NCI-H748 treated with DMSO at 0.1 percent for 48 hours (cell line): ENCODE measurements at places on chromosomes 3 and 15.

GRCh38 chr3:79019137-79019923, 748.5 kb downstream of the ROBO1 start:
- peak; percentile 68 for DNase-seq

GRCh38 chr3:37773911-37774310, 87.8 kb upstream of the CTDSPL start:
- no peak for DNase-seq

DNA sequence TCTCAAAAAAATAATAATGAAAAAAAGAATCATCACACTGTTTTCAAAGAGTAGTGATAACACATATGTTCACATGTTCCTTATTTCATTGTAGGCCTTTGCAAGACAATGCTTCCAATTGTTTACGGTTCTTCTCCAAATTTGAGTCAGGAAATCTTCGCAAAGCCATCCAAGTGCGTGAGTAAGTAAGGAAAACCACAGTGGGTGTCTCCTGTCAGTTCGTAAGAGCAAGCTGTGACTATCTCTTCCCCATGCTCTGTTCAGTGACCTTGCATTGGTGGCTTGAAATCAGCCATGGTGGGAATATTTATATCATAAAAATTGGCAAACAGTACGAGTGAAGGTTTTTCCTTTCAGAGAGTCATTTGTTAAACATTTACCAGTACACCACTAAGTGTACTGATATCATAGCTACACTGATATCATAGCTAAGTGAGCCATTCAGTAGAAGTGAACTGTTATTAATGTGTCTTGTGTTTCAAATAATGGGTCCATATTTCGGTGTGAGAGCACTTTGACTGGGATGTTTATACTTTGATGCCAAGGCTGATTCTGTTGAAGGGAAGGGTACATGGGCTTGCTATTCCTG, 187.3 kb downstream of the AGBL1 start:
- DNase-seq, result no peak

DNA sequence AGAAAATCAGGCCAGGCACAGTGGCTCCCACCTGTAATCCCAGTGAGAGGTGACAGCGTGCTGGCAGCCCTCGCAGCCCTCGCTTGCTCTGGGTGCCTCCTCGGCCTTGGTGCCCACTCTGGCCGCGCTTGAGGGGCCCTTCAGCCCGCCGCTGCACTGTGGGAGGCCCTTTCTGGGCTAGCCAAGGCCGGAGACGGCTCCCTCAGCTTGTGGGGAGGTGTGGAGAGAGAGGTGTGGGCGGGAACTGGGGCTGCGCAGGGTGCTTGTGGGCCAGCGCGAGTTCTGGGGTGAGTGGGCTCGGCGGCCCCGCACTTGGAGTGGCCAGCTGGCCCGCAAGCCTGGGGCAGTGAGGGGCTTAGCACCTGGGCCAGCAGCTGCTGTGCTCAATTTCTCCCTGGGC, 252.6 kb downstream of the FOXP1 start:
- no peak for DNase-seq

- no peak for DNase-seq
Observed at GRCh38 chr15:79378394-79379109, 53.6 kb upstream of the MINAR1 start.

DNA sequence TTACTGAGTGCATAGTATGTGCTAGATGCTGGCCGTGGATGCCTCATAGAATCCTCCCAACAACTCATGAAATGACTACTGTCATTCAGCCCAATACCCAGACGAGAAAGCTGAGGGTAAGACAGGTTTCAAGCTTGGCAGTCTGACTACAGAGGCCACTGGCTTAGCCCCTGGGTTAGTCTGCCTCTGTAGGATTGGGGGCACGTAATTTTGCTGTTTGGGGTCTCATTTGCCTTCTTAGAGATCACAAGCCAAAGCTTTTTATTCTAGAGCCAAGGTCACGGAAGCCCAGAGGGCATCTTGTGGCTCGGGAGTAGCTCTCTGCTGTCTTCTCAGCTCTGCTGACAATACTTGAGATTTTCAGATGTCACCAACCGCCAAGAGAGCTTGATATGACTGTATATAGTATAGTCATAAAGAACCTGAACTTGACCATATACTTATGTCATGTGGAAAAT, 1.0 kb upstream of the CCR5 start:
- no peak for DNase-seq

DNA sequence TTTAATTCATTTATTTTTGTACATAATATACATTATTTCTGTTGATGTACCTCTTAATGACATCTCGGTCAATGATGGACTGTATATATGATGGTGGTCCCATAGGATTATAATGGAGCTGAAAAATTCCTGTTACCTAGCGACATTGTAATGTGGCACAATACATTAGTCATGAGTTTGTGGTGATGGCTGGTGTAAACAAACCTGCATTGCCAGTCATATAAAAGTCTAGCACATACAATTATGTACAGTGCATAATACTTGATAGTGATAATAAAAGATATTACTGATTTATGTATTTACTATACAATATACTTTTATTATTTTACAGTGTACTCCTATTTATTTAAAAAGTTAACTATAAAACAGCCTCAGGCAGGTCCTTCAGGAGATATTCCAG, 15.1 kb downstream of the TTC14 start:
- no peak for DNase-seq

- DNase-seq, result no peak
Observed at GRCh38 chr15:77564938-77565337, 67.8 kb downstream of the LINGO1 start.

DNA sequence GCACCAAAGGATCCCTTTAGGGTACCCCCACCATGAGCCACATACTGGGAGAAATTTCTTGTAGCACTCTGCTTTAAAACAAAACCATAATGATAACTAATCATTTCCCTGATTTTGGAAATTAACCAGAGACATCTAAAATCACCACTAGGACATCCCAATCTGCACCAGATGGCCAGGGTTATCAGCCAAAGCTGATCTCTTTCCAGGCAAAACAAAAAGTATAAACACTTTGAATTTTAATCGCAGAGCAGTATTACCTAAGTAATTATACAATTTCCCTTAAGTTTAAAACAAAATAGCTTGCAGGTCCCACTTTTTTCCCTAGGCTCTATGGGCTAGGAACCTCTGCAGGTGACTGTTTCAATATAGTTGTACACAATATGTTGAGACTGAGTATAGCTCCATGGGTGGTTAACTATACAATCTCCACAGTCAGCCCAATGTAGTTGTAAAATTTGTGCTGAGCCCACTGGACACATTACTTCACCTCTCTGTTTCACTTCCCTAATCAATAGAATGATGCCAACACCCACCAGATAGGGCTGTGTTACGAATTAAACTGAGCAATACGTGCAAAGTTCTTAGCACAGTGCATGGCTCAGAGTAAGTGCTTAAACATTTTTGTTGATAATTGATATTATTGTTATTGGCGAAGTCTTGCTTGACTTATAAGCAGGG, 629 bp upstream of the NOX5 start:
- DNase-seq, result no peak

- no peak for DNase-seq
Observed at GRCh38 chr3:181725830-181726229, 14.1 kb downstream of the SOX2 start.

- DNase-seq, result peak; percentile 29
Observed at GRCh38 chr15:48330855-48331795, at the start of gene DUT. TSS of gene DUT (plus strand) at chr15:48331429. CDS start at chr15:48331516, 87 bp downstream.

DNA sequence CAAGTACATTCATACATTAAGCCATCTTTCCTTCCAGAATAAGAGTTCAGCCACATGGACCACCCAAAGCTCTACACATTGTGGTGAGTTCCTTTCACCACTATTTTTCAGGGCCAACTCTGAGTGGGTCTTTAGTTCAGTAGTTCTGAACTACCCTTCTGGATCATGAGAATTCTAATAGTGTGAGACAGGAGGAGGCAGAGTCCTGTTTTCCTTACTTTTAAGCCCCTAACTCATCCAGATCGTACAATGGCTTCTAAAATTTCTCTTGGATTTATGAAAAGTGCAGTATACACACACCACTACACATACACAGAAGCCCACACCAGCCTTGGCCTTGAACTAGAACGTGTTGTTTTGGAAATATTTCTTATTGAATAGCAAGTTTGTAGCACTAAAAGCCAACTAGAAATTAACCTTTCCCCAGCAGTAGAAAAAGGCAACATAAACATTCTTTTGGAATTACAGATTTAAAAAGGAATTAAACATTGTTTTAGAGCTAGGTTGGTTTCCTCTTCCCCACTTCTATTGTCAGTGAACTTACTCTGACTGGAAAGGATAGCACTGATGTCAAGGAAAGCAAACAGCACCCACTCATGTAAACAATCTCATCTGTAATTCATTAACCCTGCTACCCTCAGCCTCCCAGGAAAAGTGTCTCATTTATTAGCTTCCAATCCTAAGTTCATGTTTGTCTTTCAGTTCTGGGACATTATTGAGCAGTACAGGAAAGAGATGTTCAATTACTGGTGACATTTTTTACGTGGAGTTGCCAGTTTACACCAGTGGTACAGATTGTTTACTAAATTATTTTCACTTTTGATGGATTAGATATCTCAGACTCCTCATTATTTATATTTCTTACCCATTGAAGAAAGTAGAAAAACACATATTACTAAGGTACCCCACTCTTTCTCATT, 95.7 kb upstream of the AGTR1 start:
- DNase-seq, result no peak

DNA sequence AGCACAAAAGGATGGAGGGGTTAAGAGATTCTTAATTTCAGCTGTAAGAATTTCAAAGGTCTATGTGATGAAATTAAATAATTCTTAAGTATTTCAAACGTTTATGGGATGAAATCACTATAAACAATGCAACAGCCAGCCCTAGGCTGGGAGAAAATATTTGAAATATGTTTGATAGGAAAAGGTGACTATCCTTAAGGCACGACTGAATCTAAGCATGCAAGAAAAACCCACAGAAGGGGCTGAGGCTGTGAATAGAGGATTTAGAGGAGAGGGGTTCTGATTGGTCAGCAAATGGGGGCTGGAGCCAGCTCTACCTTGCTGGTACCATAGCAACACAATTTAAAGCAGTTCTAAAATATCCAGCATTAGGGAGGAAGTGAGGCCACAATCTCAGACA, 220.8 kb upstream of the ATP10A start:
- DNase-seq, result no peak

GRCh38 chr3:127551178-127551577, 39.4 kb downstream of the TPRA1 start:
- DNase-seq, result no peak

GRCh38 chr3:124602980-124603627, 127.1 kb upstream of the UMPS start:
- DNase-seq, result no peak

DNA sequence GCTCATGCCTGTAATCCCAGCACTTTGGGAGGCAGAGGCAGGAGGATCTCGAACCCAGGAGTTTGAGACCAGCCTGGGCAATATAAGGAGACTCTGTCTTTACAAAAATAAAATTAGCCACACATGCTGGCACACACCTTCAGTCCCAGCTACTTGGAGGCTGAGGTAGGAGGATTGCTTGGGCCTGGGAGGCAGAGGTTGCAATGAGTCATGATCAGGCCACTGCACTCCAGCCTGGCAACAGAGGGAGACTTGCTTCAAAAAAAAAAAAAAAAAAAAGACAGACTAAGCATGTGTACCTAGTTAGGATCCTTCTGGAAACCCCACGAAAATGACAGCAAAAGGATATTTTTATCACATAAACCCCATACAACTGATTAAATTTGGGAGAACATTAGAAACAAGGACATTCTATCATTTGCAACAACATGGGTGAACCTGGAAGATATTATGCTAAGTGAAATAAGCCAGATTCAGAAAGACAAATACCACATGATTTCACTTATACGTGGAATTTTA, 44.9 kb downstream of the METTL6 start:
- no peak for DNase-seq

- DNase-seq, result no peak
Observed at GRCh38 chr15:36156879-36157427, 422.5 kb upstream of the CDIN1 start.

GRCh38 chr15:52520421-52520820, 8.3 kb downstream of the MYO5A start:
- DNase-seq, result no peak

DNA sequence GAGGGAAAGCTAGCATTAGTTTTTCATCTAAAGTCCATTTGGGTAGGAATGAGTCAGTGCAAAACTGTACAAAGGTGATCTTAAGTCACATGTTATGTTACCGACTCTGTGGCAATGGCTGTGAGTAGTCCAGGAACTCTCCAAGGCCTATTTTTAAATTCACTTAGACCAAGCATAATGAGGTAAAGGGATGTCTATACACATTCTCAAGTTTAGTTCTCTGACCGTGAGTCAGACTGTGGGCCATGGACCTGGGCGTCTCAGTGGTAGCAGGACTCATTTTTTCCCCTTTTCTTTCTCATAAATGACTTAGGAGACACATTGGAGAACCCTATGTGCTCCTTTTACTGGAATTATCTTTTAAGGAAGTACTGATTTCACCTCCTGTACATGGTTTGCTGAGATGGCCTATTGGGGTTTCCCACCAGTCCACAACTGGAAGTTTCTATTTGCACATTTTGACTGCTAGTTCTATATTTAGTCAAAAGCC, 488.7 kb upstream of the TPRG1 start:
- no peak for DNase-seq

DNA sequence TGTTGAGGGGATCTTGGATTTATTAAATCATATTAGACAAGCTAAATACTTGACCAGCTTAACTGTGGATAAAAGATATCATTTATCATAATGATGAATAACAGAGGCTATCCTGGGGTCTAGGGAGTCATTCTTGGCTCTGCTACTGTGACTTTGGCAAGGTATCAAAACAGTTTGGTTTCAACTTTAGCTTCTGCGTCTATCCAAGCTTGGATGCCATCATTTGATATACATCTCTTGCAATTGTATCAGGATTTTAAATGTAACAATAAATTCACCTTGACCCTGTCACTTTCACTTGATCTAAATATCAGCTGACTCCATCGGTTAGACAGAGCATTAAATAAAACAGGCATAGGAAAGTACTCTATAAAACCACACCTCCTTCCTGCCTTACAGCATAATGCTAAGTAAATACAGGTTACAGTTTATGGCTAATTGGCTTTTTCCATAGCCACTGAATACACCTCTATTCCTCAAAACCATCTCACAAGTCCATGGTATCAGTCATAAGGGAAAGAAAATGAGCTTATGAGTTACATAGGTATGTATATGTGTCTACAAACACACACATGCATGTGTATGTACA, 262.9 kb downstream of the CTNNB1 start:
- no peak for DNase-seq

- no peak for DNase-seq
Observed at GRCh38 chr3:94070341-94070911, 7.6 kb downstream of the NSUN3 start.

DNA sequence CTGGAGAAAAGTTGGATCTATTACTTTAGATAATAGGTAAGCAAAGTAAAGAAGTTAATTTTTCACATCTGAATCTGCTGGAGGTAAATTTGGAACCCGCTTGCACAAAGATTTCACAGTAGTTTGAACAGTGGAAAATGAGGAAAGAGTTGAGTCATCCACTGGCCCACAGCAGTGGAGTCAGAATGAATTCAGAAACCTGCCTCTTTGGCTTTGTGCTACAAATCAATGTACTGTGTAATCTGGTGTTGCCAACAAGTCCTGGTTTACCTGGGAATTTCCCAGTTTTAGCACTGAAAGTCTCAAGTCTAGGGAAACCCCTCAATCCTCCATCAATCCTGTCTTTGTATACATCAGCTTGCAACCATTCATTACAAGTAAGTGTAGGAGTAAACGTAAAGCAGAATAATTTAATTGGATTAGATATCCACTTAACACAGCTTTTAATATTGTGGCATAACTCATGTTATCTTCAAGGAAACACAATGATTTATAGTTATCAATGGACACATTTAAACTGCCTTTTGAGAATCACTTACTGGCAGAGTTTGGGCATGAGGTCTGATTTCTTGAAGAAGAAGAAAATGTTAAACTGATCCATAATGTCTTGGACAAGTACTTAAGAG, 100.6 kb downstream of the DCLK3 start:
- no peak for DNase-seq
